ENCODE measurements at places on chromosomes 11 and 22.
A peak's percentile ranks its signal among the peaks of the same experiment; 100 is the strongest.

GRCh38 chr11:124768914-124769313 lies 6.8 kb upstream of the ESAM start:
- DNase-seq, result no peak

DNA sequence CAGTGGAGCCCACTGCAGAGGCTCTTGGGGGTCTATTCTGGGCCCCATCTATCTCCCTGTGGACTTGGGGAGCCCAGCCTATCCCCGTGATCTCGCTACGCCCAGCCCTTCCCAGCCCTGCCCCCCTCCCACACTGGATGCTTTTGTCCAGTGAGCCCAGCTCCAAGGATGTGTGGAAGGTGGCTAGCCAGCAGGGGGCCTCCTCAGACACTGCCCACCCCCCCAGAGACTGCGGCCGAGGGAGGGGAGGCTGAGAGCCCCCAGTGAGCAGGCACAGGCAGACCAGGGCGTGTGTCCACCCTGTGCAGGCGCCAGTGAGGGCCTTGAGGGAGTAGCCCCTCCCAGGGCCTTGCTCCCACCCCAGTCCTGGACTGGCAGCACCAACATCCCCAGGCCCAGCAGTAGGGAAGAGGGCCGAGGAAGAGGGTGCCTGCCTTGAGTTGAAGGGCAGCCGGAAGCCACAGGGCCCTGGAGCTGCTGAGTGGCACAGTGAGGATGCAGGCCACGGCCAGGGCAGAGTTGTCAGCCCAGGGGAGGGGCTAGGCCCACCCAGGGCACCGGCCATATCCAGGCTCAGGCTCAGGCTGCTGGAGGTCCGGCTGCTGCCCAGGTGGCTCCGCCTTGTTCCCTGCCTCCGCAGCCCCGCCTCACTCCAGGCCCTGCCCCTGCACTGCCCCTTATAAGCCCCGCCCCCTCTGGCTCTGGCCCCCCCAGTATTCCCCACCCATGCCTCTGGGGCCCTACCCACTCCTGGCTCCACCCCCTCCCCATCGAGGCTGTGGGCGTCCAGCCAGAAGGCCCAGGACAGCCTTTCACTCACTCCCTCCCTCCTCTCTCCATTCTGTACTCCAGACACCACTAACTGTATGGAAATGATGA lies 28.0 kb downstream of the MOB2 start:
- DNase-seq, result no peak

- DNase-seq, result no peak
Observed at GRCh38 chr11:10322401-10322800, 17.5 kb downstream of the ADM start.

GRCh38 chr22:27252282-27253049 lies 549.1 kb downstream of the MN1 start:
- no peak for DNase-seq

- peak; percentile 81 for DNase-seq
Observed at GRCh38 chr22:17087498-17088131, 2.8 kb downstream of the IL17RA start.

GRCh38 chr11:67495234-67496005 lies 9.7 kb downstream of the PITPNM1 start:
- no peak for DNase-seq

DNA sequence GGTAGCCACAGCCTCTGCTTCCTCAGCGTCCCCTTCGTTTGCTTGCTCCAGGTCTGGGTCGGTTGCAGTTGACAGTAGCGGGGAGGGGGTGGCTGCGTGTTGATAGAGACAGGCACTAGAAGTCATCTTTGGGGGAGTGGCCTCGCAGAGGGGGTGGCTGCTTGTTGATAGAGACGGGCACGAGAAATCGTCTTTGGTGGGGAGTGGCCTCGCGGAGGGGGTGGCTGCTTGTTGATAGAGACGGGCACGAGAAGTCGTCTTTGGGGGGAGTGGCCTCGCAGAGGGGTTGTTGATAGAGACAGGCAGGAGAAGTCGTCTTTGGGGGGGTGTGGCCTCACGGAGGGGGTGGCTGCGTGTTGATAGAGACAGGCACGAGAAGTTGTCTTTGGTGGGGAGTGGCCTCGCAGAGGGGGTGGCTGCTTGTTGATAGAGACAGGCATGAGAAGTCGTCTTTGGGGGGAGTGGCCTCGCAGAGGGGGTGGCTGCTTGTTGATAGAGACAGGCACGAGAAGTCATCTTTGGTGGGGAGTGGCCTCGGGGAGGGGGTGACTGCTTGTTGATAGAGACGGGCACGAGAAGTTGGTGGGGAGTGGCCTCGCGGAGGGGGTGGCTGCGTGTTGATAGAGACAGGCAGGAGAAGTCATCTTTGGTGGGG lies 328.3 kb downstream of the TBC1D22A start:
- DNase-seq, result no peak

- no peak for DNase-seq
Observed at GRCh38 chr11:42043312-42043711, 583.9 kb upstream of the LRRC4C start.

DNA sequence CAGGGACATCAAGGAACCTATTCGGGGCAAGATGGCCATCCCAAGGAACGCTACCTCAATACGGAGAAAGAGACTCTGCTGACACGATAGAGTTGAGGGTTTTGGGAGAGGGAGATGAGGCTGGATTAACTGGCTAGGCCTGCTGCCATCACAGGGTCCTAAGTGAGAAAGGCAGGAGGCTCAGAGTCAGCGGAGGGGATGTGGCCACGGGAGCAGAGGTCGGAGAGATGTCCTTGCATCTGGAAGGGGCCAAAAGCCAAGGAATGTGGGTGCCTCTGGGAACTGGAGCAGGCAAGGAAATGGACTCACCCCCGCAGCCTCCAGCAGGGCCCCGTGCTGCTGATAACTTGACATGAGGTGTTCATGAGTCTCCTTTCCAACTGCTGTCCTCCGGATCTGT lies 31.0 kb upstream of the RFPL3 start:
- DNase-seq, result no peak

DNA sequence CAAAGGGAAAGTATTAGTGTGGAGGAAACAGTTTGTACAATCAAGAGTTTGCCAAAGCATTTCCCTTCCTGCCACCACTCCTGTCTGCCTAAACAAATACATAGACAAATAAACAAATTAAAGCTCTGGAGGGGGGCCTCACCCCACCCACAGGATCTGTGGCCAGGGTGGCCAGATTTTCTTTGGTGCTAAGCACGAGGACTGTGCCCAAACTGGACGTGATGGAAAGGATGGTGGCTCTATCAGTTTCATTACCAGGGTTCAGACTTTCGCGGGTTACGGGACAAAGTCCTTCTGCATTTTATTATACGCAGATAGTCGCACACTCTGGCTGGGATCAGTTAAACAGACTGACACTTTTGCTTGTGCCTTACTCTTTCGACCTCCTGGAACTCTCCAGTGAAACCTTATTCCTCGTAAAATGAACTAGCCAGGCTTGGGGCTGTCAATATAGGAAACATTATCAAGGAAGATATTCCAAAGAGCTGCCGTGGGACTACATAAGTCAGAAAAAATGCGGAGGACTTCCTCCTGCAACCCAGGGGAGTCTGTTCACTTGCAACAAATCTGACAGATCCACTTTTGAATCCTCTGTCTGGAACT lies 11.2 kb downstream of the BARX2 start:
- no peak for DNase-seq

GRCh38 chr11:16738193-16738946 lies at the start of gene C11orf58:
Gene C11orf58, plus strand, starts transcription at chr11:16738647. Its CDS starts 132 bp downstream, at chr11:16738779.
- DNase-seq, result peak; percentile 98

GRCh38 chr11:60498853-60499252 lies 6.3 kb downstream of the MS4A12 start:
- no peak for DNase-seq

DNA sequence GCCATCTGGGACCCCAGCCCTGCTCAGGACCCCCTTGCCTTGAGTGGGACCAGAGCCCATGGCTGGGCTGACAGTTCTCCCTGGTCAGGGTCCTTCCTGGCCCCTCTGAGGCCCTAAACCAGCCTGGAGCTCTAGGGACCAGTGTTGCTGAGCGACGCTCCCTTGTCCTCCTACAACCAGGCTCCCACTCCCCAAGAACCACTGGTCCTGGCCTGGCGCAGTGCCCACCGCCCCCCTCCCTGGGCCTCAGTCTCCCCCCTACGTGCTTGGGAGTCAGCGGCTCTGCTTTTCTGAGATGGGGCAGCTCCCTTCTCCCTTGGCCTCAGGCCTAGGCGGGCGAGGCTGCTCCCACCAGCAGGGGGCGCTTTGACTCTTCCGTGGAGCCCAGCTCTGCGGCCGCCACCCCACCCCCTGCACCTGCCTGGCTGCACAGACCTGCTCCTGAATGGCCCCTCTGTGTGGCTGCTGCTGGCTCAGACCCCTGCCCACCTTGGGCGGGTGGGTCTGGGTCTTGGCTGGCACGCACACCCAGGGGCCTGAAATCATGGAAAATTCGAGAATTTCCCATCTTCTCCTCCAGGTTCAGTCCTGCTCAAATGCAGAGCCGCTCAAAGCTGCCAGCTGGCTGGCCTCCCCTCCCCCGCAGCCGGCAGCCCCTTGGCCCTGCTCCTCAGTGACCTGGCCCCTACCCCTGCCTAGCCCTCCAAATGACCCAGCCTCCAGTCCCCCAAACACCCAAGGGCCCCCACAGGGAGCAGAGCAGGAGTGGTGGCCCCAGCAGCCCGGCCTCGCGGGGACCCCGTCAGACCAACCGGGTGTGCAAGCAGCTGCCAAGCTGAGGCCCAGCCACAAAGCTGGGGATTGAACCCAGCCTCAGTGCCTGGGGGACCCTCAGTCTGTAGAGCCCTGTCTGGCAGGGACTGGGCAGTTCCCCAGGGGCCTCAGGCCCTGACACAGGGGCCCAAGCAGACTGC lies 9.1 kb downstream of the PRR33 start:
- peak; percentile 82 for DNase-seq

- DNase-seq, result peak; percentile 41
Observed at GRCh38 chr11:36394926-36395325, 98.8 kb downstream of the PRR5L start.

GRCh38 chr11:65945430-65945911 lies at the start of gene TSGA10IP:
Gene TSGA10IP, plus strand, starts transcription at chr11:65945480. Its CDS starts 196 bp downstream, at chr11:65945676.
- no peak for DNase-seq

- peak; percentile 13 for DNase-seq
Observed at GRCh38 chr11:111836721-111837120, 34.7 kb downstream of the ALG9 start.

DNA sequence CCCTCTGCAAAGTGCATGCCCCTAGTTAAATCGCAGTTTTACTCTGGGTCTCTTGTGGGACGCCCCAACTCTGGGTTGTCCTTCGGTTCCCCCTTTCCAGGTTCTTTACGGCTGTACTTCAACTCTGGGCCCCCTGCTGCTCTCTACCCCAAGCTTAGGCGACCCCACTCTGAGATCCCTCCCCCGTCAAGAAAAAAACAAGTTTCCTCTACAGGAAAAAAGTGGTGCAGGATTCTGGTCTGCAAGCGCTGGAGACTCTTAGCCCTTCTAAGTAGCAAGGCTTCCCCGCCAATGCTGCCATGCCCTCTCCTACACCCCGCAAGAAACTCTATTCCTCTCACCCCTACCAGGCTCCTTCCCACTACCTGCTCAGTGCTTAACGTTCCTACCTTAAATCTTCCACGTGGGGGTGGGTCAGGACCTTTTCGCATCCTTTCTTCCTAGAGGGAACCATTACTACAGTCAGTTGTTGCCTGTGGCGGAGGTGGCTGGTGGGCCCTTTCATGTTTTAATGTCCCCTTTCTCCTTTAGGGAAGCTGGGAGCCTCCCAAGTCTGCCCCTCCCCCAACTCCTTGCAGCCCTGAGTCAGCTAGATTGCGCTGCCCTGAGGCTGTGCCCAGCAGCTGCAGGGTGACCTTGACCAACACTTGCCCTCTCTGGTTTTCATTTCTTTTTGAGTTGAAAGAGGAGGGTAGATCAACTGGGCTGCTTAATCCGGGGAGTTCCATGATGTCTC lies 1.4 kb downstream of the NEFH start:
- DNase-seq, result no peak

DNA sequence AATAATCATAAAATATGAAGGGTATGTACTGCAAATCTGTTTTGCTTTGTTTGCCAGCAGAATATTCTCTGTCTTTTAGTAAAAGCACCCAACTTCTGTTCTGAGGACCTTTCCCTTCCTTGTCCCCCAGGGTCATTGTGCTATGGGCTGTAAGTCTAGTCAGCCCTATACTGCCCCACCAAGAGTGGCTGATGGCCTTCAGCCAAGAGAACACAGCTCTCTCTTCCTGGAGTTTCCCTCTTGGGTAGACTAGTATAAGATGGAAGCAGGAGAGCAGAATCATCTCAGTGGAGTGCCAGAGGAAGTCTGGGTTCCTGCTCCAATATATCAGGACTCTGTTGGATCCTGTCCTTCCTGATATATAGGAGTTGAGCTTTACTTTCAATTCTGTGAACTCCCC lies 29.0 kb downstream of the MMP13 start:
- no peak for DNase-seq

DNA sequence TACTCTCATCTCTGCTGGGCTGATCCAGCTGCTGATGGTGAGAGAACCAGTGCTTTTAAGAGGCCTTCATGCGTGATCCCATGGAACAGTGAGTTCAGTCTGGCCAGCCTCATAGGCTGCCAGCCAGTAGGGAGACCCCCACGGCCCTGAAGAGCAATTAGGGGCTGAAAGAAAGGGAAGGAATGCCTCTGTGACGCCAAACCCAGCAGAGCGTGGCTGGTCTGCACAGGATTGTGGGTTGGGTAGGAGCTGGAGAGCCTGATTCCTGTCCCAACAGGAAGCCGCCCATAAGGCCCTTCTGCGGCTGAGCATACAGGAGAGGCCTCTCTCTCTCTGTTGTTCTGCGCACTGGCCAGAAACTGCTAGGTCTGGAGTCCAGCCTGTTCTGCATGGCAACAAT lies 181.5 kb upstream of the E2F8 start:
- DNase-seq, result no peak

- no peak for DNase-seq
Observed at GRCh38 chr11:34941688-34942087, 25.3 kb downstream of the PDHX start.

Measured in activated CD4-positive, alpha-beta T cell treated with anti-CD3 and anti-CD28 coated beads, Interleukin-2, amount 50 U/mL, for 16 hours (primary cell).